ENCODE measurements at places on chromosomes 6 and 20.

DNA sequence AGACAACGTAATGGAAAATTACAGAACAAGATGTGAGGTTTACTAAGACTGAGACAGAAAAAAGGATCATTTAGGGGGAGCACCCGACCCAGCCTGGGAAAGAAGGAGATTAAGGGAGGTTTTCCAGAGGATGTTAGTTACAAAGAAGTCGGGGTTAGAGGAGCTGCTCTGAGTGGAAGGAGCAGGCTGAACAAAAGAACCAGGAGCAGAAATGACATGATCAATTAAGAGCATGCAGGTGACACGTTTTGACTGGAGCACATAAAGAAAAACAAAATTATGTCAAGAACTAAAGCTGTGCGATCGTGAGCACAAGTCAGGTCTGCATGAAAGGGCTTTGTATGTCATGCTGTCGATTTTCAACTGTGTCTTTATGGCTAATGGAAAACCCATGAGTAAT is 417.3 kb upstream of the MARCKS start:
- DNase-seq: no peak

GRCh38 chr20:50754420-50754819 is 23.0 kb downstream of the PARD6B start:
- DNase-seq: no peak

DNA sequence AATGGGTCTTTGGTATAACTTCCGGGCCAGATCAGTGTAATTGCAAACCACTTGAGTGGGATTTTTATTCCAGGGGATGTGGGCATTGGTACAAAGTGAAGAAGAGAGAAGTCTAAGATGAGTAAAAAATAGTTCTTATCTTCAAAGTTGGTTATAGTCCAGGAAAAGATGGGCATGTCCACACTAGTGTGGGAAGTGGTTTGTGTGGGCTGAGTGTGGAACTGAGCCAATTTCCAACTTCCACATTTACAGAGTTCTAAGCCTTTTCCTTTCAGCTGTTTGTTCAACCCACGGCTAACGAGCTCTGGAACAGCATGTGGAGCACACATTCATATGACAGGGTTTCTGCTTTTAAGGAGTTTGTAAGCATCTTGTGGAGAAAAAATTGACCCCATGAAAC is 72.3 kb upstream of the IFNGR1 start:
- DNase-seq: no peak

GRCh38 chr20:58651946-58652605 is 993 bp downstream of the STX16 start:
- DNase-seq: peak; percentile 55

DNA sequence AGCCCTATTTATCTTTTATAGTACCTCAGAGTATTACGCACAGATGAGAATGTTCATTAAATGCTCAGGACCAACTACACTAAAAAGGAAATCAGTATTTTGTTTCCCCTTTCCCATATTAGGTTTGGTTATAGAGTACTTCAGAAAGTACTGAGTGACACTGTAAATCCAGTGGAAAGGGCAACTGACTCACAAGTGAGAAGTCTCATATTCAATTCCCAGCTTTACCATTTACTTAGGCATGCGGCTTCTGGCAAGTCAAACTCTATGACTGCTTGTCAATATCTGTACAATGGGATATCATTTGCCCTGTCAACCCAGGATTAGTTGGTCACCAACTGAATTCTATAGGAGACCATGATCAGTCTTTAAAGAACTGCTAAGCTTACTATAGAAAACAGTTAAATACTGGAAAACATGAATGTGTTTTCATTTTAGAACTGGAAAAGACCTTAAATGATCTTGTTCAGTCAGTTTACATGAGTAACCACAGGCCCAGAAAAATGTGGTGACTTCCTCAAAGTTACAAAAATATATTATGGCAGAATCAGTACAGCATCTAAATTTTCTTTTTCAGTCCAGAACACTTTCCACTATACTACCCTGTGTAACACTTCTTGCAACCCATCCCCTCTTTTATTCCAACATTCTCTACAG is 3.6 kb downstream of the MAP3K7 start:
- no peak for DNase-seq

DNA sequence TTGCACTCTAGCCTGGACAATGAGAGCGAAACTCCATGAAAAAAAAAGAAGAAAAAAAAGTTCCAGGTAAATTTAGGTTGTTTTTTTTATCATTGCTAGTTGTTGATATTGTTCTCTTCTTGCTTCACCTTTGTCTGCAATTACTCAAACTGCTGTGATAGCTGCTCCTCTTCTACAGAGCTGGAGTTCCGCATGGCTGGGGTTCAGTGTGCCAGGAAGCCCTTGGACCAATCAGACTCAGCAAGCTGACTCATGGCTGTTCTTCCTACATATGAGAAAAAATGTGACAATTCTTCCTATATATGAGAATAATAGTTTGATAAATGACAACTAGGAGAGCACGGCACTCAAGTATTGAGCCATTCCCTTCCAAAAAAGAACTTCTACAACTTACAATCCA is 28.4 kb downstream of the DPPA5 start:
- no peak for DNase-seq

DNA sequence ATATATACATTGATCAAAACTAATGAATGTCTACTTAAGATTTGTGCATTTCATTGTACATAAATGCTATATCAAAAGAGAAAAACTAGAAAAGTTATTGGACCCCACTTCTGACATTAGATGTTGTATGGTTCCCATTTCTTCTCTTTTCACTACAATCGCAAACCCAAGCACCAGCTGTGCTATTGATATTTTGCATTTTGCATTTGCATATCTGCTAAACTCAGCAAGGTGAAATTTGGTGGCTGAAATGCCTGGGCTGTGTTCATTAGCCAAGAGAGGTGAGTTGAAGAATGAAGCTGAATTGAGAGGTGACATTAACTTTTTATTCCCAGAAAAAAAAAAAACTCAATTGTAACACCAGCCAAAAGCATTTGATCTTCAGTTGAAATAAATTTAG is 232.1 kb upstream of the TENT5A start:
- DNase-seq: no peak

GRCh38 chr6:50116390-50116789 is 66.7 kb upstream of the DEFB112 start:
- no peak for DNase-seq

DNA sequence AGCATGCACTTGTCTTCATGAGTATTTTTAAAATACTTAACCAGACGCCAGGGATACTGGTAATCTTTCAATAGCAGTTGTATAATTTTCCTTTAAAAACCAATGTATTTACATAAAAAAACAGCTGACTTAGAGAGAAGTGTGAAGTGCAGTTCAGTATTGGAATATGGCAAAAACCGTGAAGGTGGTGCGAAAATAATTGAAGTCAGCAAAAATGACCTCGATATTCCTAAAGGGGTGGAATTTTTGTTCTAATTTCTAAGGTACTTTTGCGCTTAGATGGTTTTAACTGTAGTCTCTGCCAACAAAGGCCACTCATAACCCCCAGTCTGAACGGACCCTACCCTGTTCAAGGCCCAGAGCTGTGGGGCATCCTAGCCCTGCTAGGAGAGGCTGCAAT is 25.3 kb downstream of the GNAS-AS1 start:
- no peak for DNase-seq

DNA sequence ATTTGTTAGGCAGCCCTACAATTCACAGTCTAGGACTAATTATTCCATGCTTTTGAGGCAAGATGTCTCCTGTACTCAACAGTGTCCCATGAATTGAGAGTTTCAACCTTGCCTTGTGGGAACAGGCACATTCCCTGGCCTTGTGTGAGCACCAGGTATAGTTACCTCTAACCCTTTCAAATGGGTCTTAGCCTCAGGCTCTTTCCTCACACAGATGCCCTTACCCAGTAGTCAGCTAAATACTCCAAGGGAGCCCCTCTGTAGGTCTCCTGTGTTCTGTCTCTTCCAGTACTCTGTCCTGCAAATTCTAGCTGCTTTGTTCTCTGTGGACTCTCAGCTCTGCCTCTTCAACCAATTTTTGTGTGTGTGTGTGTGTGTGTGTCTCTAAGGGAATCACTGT is 135.3 kb downstream of the ZFAND3 start:
- DNase-seq: no peak

DNA sequence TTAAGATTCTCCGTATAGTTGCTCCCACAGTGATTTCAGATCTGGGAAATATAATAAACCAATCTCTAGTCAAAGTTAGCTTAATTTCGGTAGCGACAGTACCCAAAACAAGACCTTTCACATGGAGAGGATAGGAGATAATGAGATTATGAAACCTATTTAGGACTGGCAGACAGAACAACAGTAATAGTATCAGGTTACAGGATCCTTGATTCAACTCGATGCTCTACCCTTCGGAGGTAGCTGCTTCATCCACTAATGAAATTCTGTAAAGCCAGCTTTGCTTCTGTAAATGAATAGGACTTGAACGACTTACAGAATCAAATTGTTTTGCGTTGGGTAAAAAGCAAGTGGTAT is 534 bp upstream of the AKIRIN2 start:
- DNase-seq: no peak

GRCh38 chr6:109472132-109472995 is 10.7 kb downstream of the ZBTB24 start:
- no peak for DNase-seq

DNA sequence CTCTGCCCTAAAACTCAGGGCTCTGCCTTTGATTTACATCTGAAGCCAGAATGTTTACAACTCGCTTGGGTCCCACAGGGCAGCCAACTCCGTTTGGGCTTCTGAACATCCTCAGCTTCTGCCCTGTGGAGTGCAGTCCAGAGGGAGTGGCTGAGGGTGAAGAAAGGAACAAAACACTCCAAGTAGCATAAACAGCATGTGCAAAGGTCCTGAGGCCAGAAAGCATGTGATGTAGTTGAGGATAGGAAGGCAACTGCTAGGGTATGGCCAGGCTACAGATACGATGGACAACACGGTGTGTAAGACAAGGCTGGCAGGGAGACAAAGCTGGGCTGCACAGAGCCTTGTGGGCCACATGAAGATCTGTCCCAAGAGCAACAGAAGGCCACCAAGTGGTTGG is 12.5 kb downstream of the JAG1 start:
- no peak for DNase-seq

- no peak for DNase-seq
Observed at GRCh38 chr20:49983848-49984408, 1.1 kb downstream of the SNAI1 start.

- DNase-seq: peak; percentile 37
Observed at GRCh38 chr20:49594143-49594930, 26.4 kb upstream of the PTGIS start.

DNA sequence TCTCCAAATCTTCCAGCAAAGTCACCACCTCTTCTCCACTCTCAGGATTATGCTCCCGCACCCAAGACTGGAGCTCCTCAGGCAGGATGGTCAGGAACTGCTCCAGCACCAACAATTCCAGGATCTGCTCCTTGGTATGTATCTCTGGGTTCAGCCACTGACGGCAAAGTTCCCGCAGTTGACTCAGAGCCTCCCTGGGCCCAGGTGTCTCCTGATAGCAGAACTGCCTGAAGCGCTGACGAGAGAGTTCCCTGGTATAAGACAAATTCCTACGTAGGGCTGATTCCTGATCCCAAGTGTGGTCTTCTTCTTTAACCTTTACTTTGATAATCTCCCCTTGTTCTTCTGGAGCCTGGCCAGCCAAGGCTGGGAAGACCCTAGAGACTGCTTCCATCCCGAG is 60.6 kb downstream of the GPX5 start:
- no peak for DNase-seq

DNA sequence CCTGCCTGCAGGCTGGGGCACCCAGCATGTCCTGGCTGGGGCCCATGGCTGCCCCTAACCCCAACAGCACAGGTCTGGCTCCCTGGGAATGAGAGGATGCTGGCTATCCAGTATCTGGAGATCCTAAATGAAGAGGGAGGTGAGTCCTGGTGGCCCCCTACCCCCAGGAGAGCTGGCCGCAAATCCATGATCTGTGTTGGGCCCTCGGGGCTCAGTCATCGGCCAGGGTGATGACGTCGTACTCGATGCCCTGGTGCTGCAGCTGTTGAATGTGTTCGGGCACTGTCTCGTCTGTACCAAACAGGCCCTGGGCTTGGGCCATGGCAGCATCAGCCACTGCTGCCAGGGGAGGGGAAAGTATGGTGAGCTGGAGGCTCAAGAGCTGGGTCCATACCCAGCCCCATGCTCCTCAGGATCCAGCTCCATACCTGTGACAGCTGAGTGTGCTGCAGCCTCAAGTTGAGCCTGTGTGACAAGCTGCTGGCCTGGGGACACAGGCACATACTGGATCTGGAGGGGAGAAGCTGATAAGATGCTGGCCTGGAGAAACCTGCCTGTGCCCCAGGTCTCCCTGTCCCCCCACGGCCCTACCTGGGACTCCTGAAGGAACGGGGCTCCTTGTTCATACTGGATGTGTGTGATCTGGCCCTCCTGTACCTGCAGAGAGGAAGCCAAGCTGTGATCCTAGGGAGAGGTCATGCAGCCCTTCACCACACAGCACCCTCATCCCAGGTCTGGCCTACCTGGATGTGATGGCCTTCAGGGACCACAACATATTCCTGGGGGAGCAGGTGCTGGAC is 14.5 kb downstream of the PCIF1 start:
- DNase-seq: no peak

DNA sequence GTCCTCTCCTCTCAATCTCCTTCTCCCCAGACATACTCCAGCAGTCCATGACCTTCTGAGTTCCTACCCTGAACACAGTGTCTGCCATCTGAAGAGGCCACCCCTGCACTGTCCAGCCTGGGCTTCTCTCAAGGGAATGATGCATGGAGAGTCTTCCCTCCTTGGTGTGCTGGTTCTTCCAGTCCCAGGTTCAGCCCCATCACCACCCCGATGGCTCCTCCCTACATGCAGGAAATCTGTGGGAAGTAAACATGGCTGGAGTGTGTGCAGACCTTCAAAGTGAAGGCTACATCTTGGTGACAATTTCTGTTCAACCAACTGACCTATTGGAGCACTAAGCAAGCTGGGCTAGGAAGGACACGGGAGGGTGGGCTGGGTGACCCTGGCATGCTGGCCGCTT is 121.0 kb upstream of the JAG1 start:
- DNase-seq: no peak

- DNase-seq: no peak
Observed at GRCh38 chr20:1929460-1929859, 34.3 kb downstream of the SIRPA start.

- DNase-seq: no peak
Observed at GRCh38 chr6:119066517-119066916, 11.9 kb downstream of the FAM184A start.

DNA sequence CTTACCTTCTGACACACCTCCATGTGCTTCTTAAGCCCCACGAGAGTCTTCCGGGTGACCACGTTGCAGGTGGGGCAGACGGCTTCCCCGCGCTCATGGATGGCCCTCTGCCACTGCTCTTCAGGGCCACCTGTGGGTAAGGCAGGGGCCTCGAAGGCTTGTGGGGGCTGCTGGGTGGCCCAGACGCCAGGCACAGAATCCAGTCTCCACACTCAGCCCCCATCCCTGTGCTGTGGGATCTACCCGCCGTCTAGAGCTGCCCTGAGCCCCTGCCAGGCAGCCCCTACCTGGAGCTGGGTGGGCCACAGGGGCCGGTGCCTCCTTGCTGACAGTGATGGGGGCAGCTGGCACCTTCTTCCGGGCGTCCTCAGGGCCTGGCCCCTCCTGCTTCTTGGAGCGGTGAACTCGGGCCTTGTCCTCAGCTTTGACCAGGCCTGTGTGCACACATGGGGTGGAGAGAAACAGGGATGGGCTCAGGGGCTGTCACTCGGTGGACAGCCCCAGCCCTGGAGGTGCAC is 5.9 kb downstream of the ZNF512B start:
- no peak for DNase-seq

GRCh38 chr20:47427067-47427466 is 70.6 kb upstream of the ZMYND8 start:
- DNase-seq: no peak

- no peak for DNase-seq
Observed at GRCh38 chr20:41011551-41012067, 17.0 kb upstream of the TOP1 start.

Data from activated T-cell treated with anti-CD3 and anti-CD28 coated beads, Interleukin-2, amount 50 U/mL, for 4 hours (primary cell).